ENCODE measurements at places on chromosomes 3 and 15. TPM values are rescaled to one million over a fixed set of nuclear protein-coding genes. Genes with fewer than 3 reads are reported as not detected.

Gene GPR149
- not detected for total RNA-seq

Gene CHRD
- 0.66 TPM for total RNA-seq

Gene CCR2
- total RNA-seq, result not detected

Gene ARNT2
- 11.6 TPM for total RNA-seq

Gene ITIH1
- total RNA-seq, result not detected

Gene PGBD4
- total RNA-seq, result 0.66 TPM

Gene TMEM212
- total RNA-seq, result not detected

Gene ITGA11
- total RNA-seq, result 0.03 TPM

Gene BTLA
- total RNA-seq, result not detected

Gene EFHB
- 1.0 TPM for total RNA-seq

Gene CADM2
- 13.3 TPM for total RNA-seq

DNA sequence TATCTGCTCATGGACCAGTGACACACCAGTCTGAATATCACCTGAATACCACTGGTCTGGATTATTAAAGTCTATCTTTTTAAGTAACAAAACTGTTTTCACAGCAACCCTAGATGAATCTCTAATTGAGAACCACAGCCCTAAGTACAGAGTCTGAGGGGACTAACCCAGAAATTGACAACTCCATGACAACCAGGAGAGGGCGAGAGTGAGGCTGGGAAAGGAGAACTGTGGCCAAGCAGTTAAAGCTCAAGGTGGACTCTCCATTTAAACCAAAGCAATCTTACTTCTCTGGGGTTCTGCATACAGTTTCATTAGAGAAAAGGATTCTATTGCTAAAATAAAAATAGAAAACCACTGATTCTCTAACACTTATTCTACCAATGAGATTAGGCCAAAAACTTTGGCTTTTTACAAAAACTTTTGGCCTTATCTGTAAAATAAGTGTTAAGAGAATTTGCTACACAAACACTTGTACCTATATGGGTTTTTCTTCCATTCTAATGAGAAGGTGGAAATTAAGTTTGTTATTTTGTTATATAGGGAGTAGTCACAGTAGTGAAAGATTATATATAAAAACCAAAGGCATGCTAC, 11.4 kb downstream of the NEK10 start:
- DNase-seq, result peak; percentile 82

GRCh38 chr15:91865486-91865885, 12.0 kb downstream of the SLCO3A1 start:
- DNase-seq, result no peak

GRCh38 chr3:4225005-4225471, 78.1 kb upstream of the SETMAR start:
- no peak for DNase-seq

DNA sequence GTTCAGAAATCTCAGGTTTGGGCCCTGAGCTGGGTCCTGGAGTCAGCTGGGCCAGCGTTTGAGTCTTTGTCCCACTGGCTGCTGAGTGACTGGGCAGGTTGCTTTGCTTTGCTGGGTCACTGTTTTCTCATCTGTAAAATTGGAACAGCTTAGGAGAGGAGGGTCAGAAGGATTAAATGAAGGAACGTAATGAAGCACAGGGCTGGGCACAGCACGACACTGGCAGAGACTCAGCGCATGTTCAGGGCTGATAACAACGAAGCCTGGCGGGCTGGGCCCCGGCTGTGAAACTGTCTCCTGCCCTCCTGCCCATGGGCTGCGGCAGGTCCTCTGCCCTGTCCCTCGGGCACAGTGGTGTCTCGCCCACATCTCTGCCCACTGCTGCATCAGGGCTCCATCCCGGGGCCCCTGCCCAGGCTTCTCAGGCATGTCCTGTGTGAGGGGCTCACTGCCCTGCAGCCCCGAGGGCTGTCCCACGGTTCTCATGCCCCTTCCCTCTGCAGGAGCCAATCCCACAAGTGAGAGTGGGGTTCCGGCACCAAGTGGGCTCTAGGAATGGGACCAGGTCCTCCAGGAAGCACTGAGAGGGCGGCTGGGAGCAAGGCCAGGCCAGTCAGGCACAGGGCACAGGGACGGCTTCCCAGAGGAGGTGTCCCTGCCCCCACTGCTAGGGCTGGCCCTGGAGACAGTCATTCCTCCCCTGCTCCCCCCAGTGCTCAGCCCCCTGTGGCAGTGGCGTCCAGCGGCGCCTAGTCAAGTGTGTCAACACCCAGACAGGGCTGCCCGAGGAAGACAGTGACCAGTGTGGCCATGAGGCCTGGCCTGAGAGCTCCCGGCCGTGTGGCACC, 88.0 kb downstream of the TBC1D2B start:
- no peak for DNase-seq

- no peak for DNase-seq
These were observed 138.2 kb downstream of the UBE2E2 start for GRCh38 chr3:23341147-23341838.

GRCh38 chr3:64289622-64290021, 64.4 kb upstream of the PRICKLE2 start:
- no peak for DNase-seq

DNA sequence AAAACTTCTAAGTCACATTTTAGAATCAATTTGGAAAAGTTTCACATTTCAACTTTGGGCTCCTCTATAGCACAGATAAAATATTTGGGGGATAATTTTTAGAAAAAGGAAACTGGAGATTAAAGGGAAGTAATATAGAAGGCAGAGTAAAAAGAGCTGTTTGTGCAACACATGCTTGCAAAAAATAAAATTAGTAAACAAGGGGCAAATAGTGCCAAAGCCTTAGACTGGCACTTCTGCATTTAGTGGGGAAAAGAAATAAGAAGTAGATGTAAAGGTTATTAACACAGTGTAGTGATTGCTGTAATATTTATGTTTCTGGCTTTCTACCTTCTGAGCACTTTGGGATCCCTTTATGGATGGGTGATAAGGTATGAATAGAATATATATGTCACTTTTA, 246.6 kb downstream of the CBLB start:
- no peak for DNase-seq

GRCh38 chr15:100696452-100696851, 94.1 kb downstream of the ASB7 start:
- DNase-seq, result no peak

DNA sequence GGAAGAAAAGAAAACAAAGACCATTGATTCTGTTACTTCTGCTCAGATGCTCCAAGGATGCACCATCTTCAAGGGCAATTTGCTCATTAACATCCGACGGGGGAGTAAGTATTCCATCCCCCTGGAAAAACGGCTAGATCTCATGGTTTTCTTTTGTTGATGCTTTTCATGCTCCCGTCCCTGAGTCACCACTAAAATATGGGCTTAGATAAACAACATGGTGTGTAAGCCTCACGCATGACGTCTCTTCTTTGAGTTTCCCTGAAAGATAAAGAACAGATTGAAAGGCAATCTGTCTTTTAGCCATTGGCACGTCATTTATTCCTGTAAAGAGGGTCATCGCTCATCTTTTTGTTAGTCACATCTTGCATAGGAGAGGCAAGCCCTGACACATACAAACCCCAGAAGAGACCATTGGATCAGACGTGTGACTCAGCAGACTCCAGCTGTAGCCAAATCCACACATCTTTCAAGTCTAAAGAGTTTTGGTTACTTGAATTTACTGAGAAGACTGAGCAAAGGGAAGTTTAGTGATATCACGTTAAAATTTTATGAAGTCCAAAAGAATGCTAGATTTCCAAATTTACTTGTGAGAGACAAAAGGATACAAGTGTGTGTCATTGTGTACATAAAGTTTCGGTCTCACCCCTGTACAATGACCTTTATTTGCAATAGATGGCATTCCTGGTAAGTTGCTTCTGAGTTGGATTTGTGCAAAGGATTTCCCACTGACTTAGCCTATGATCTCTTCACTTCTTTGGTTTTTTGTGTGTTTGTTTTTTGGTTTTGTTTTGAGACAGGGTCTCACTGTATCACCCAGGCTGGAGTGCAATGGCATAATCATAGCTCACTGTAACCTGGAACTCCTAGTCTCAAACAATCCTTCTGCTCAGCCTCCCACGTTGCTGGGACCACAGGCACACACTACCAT, 110.5 kb downstream of the PGPEP1L start:
- no peak for DNase-seq

DNA sequence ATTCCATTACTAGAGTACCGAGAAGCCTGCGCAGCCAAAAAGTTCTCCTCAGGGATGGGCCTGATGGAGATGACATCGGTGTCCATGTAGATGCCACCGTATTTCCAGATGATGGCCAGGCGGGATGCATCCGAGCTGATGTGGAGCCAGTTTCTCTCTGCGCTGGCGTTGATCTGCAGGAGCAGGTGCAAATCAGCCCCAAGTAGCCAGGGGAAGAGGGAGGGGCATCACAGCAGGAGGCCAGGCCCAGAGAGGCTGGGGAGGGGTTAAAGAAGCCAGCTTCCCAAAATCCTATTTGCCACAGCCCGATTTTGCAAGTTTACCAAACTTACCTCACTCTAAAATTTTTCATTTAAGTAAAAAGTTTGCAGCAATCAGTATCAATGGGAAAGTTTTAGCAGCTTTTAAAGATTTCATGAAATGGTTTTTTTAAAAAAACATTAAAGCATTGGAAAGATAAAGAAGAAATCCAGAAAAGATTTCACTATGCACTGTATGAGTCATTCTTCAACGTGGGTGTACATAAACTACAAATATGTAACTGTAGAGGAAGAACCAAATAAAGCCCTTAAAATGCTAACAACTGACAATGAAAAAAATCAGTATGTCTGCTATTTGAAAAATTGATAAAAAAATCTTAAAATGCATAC, 7.4 kb downstream of the A4GNT start:
- DNase-seq, result no peak

GRCh38 chr3:39809181-39809994, at the start of gene MYRIP:
Gene MYRIP, plus strand, starts transcription at chr3:39809609. Its CDS starts 91,208 bp downstream, at chr3:39900817.
- peak; percentile 89 for DNase-seq

DNA sequence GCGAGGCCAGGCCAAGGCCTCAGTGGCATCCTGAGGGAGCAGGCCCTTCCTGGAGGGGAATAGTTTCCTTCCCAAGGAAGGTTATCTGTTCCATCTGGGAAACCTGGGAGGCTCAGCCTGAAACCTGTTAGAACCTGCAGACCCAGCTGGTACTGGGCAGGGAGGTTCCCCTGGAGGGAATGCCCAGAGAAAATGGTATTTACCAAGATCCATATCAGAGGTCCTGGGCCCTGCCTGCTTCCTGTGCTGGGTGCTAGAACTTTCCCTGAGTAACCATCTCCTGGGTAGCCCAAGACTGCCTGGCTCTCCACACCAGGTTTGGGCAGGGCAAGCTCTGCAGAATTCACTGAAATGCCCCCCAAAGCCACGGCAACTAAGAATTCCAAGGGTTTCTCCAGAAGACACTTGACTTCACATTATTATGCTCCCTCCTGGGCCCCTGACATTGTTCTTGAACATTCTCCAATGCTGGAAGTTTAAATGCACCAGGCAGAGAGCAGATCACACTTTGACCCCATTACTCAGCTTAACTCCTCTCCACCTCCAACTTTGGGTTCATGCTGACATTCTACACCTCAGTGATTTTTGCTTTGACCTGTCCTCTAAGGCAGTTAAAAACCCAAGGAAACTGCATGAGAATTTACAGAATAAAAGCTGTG, 2.0 kb downstream of the CA12 start:
- DNase-seq, result no peak

DNA sequence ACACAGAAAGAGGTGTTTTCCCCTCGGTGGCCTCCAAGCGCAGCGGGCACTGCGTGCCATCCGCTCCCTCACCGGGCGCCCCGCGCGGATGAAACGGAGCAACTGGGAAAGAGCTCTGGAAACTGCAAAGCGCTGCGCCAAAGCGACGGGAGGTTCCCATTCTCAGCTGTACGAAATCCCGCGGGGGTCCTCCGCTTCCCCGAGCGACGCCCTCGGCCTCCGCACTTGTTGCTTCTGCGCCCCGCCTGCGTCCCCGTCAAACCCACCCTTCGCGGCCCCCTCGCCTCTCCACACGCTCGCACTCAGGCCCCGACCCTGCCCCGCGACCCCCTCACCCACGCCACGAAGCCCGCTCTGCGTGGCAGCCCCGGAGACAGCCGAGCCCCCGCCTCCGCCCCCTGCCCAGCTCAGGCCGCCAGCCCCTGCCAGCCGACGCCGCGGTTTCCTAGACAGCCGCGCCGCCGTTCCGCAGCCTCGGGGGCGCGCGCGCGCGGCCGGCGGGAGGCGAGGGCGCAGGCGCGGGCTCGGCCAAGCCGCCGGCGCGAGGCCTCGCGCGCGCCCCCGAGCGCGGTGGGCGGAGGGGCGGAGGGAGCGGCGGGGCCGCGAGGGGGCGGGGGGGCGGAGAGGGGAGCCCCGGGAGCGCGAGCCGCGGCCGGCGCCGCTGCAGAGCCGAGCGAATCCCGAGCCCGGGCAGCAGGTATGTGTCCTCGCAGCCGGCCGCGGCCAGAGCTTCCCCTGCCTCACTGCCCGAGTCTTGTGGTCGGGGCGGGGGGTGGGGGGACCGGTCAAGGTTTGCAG, at the start of gene TMEM266:
Gene TMEM266 (plus strand): TSS at position 666 of the 798 bp plus-strand sequence. CDS start 74,279 bp downstream, outside the sequence.
- peak; percentile 88 for DNase-seq

DNA sequence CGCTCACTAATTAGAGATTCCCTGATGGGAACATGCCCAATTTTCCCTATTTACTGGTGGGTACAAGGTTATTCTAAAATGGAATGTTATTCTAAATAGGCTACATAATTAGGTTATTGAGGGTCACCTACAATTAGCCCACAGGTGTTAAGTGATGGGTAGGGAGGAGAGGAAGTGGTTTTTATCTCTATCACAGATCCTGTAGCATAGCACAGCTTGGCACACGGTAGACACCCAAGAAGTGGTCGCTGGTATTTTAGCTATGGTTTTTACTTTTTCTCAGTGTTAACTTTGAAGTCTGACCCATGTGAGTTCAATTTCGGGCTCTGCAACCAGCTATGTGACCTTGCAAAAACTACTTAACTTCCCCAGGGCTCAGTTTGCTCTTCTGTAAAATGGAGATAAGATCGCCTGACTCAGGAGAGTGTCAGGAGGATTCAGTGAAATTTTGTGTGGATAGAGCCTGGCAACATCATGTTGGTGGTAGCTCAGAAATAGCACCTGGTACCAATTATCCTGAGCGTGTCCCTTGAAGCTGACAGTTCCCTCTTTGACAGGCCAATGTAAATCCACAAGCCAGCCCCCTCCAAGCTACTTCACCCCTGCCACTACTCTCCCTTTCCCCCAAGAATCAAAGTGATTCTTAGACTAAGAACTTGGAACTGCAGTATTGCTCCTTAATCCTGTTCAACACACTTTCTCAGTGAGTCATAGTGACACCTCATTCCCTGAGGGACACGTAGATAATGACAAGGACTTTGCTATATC, 8.7 kb upstream of the LMCD1 start:
- DNase-seq, result no peak

GRCh38 chr3:53650928-53651661, 156.7 kb downstream of the CACNA1D start:
- no peak for DNase-seq

Data from GM23338 (cell line).